Dermis microvascular lymphatic vessel endothelial cell (primary cell): ENCODE measurements at places on chromosomes 13 and 19.
A peak's percentile ranks its signal among the peaks of the same experiment; 100 is the strongest.

DNA sequence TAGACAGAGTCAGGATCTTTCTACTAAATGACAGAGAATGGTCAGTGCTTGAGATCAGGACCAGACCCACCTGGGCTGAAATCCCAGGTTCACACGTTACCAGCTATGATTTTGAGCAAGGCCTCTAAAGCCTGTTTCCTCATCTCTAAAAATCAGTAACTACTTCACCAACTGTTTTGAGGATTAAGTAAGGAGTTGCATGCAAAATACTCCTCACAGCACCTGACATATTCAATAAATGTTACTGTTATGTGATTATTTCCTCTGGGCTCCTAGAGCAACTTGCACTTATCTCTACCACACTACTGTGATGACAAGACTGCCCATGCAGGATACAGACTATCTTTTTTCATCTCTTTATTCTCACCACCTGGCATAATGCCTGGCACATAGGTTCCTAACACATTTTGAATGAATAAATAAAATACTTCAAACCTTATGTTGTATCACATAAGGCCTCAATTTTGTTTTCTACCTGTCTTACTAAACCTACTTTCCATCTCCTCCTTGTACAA lies 1.8 kb downstream of the KATNAL1 start:
- DNase-seq: no peak

DNA sequence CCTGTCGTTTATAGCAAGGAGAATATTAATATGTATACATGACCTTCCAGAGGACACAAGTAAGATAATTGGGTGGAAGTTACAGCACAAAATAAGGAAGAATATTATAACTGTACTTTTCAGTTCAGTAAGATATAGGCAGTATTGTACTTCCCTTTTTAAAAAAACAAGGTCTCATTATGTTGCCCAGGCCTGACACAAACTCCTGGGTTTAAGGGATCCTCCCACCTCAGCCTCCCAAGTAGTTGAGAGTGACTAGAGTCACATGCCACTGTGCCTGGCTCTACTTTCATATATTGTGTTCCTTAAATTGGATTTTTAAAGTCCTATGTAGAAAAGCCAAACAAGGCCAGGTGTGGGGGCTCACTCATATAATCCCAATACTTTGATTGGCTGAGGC lies 19.5 kb upstream of the MAB21L1 start:
- DNase-seq: no peak

GRCh38 chr19:31601855-31602254 lies 252.6 kb upstream of the TSHZ3 start:
- no peak for DNase-seq

GRCh38 chr13:101452519-101453485 lies at the start of gene ITGBL1:
Gene ITGBL1, plus strand, starts transcription at chr13:101452675. Its CDS starts 159 bp downstream, at chr13:101452834.
- DNase-seq: peak; percentile 9

- no peak for DNase-seq
Observed at GRCh38 chr19:16420336-16420676, 51.5 kb downstream of the EPS15L1 start.

DNA sequence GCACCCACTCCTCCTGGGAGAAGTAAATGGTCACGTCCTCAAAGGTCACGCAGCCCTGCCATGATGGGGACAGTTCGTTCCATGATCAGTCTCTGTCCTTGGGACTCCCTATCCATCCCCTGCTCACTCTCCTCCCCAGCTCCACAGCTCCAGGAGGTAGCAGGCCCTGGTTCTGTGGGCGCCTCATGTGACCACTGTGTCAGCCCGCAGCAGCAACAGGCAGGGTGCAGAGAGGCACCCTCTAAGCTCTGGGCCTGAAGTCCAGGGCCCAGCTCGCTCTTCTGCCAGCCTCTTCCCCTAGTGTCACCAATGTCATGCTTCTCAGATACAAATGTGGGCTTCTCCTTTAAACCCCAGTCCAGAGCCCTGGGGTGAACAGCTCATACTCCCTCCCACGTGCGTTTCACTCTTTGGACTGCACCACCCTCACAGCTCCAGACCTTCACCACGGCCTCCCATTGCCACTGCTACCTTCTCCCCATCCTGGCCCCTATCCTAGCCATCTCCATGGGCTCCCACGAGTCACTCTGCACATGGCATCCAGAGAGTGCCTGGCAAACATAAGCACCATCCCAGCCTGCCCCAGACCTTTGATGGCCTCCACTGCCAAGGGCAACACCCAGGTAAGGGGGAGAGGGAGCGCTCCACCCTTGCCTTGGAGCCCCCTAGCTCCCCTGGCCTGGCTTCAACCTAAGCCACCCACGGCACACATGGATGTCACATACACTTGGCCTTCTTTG lies 2.9 kb downstream of the ZNF792 start:
- DNase-seq: no peak
